ENCODE measurements at places on chromosomes 6 and 20.

DNA sequence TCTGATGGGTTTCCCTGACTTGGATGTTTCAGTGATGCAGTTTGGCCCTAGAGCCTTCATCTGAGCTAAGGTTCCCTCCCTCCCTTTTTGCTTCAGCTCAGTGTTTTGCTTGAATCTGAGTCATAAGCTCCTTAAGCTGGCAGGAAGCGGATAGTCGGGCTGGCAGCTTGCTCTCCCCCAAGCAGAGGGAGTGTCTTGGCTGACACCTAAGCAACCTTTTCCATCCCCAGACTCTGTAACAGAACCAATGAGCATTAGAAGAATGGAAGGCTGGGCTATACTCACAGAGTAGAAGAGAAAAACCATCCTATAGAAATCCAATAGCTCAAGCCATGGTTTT is 98.3 kb downstream of the HAO1 start:
- DNase-seq, result peak; percentile 70

GRCh38 chr6:130470766-130471165 is 104.9 kb downstream of the TMEM200A start:
- DNase-seq, result no peak

GRCh38 chr20:63955827-63956663 is at the start of gene UCKL1:
TSS of gene UCKL1 (minus strand) at chr20:63956416. CDS start at chr20:63956372, 44 bp downstream.
- DNase-seq, result no peak

DNA sequence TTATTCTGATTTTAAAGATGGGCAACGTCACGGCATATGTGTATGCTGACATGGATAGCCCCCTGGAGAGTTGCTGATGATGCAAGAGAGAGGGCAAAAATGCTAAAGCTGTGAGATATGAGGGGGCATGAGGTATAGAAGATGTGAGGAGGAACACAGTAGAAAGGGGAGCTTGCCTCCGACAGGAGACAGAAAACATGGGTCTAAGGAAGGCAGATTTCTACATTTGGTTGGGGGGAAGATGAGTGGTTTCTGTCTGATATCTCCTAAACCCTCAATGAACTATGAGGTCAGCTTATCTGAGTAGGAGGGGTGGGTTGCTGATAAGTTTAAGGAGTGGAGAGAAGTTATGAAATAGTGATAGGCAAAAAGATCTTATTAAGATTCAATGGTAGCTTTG is 6.0 kb downstream of the RNF24 start:
- DNase-seq, result no peak

- DNase-seq, result peak; percentile 97
Observed at GRCh38 chr6:225121-225721, 67.1 kb upstream of the DUSP22 start.

DNA sequence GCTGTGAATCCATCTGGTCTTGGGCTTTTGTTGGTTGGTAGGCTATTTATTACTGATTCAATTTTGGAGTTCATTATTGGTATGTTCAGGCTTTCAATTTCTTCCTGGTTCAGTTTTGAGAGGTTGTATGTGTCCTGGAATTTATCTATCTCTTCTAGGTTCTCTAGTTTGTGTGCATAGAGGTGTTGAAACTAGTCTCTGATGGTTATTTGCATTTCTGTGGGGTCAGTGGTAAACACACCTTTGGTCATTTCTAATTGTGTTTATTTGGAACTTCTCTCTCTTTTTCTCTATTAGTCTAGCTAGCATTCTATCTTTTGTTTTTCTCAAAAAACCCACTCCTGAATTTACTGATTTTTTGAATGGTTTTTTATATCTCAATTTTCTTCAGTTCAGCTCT is 70.1 kb upstream of the IRAK1BP1 start:
- DNase-seq, result no peak

DNA sequence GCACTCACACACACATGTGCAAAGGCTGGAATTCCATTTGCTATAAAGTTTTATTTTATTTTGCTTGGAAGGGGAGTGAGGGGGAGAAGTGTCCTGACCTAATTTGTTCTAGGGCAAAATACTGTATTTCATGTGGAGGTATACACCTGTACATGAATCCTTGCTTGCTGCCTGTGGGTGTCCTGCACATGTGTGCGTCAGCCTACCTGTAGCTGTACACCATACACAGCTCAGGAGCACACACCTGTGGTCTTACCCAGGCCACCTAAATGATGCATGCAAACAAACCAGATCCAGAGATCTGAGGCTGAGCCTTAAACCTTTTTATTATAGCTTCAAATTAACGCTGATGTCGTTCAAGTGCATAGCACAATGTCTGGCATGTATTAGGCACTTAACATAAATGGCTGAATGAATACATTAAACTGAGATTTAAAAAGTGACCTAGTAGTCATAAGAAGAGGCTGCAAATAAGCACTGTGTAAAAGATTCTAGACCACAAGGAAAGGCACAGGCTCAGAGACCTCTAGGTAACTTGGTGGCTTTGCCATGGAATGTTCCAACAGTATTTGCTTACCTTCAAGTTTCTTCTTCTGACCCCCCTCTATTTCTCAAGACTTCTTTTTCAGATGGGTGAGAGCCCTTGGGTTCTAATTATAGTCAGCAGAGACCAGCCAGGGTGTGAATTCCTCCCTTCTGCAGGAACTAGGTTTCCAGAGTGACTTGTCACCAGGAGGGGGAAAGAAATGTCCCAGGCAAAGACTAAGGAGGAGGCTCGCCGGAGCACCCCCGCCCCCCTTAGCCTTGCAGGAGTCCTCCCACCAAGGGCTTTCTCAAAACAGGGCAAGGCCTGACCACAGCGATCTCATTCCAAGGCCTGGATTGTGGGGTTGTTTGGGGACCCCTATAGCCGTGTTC is 13.4 kb downstream of the FOXC1 start:
- DNase-seq, result no peak

DNA sequence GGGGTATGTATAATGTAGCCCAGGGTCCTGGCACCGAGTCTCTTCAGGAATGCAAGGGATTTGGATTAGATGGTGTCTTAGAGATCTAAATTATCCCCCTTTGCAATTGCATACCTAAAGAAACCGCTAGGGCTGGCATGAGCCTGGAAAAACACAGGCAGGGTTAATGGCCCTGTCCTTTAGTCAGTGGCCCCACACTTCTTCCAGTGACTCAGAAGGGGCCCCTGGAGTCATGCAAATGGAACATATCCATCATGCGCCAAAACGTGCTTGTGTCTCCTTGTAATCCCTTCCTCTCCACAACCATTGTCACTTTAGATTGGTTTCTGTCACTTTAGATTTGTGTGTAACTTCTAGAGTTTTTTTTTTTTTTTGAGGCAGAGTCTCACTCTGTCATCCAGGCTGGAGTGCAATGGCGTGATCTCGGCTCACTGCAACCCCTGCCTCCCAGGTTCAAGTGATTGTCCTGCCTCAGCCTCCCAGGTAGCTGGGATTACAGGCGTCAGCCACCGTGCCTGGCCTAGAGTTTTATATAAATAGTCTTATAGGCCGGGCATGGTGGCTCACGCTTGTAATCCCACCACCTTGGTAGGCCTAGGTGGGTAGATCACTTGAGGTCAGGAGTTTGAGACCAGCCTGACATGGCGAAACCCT is 8.7 kb upstream of the MYBL2 start:
- DNase-seq, result no peak

- DNase-seq, result no peak
Observed at GRCh38 chr6:149166336-149166735, 151.2 kb upstream of the TAB2 start.

DNA sequence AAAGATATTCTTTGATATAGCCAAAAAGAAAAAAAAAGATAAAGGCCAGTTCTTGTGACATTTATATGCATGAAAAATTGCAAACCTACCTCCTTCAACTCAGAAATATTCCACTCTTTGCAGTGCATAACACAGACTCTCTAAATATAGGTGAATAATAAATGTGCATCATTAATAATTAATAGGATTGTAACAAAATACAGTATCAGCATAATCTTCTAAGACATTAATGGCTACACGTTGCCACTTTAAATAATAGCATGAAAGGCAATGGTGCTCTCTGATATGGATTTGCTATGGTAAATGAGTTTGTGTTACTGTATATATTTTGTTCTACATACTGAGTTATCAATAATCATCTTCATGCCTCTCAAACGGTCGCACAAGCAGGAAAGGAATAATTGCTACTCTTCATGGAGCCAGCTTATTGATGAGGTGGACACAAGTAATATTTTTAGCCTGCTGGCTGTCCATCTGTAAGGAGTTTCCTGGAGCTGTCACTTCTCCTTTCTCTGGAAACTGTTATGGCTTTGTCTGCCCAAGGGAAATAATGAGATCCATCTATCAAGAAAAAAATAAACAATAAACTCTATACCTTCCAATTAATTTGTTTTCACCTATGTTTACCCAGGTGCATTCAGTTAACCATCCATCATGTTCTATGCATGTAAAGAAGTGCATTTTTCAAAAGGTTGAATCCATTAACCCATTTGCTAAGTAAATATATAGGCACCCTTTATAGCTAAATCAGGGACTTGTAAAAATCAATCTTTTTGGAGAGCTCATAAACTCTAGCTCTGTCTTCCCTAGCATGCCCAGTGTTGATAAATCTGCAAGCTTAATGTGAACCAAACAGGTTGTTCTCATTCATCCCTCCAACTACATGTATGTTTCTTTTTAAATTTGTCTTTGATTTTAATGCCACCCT is 253.0 kb downstream of the NKAIN2 start:
- no peak for DNase-seq

GRCh38 chr6:34115403-34115795 is 30.5 kb downstream of the GRM4 start:
- no peak for DNase-seq

DNA sequence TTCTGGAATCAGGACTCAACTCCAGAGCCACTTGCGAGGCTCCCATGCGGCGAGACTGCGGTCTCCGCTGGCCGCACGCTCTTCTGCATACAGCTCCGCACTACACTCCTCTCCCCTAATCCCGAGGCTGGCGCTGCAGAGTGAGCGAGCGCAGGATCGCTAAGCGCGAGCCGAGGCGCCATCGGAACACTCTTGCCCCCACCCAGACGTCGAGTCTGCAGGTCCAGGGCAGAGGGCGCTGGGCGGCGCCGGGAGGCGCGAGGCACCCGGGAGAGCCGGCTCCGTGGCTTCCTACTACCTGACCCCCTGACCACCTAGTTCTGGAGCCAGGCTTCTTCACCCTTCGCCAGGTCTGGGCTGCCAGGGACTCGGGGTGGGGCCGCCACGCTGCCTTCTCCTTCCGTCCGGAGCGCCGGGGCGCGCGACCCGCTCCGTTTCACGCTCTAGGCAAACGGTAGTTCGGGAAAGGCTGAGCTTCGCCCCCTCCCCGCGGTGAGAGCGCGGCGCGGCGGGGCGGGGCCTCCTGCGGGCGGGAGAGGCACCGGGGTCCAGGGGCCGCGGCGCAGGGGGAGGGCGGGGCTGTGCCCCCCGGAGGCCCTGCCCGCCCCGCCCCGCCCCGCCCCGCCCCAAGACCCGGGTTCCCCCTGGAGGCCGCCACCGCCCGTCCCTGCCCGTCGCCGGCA is 5.4 kb upstream of the TUBB2A start:
- DNase-seq, result no peak

GRCh38 chr6:31631681-31632278 is 11.3 kb downstream of the PRRC2A start:
- DNase-seq, result no peak

DNA sequence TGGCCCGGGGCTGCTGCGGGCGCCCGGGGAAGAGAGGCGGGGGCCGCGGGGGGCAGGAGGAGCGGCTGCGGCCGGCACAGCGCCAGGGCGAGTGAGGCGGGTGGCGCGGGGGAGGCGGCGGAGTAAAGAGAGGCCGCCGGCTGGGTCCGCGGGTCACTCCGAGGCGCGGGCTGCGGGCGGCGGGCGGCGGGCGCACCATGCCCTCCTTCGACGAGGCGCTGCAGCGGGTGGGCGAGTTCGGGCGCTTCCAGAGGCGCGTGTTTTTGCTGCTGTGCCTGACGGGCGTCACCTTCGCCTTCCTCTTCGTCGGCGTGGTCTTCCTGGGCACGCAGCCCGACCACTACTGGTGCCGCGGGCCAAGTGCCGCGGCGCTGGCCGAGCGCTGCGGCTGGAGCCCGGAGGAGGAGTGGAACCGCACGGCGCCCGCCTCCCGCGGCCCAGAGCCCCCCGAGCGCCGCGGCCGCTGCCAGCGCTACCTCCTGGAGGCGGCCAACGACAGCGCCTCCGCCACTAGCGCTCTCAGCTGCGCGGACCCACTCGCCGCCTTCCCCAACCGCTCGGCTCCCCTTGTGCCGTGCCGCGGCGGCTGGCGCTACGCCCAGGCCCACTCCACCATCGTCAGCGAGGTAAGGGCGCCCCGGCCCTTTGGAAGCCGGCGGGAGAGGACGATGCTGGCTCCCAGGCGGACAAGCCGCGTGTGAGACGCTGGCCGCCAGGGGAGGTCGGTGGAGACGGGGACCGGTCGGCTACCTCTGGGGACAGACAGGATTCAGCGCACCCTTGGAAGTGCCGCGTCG is at the start of gene SLC22A3:
TSS of gene SLC22A3 (plus strand) at position 156 of the 797 bp plus-strand sequence. CDS start at position 198, 42 bp downstream.
- DNase-seq, result no peak

DNA sequence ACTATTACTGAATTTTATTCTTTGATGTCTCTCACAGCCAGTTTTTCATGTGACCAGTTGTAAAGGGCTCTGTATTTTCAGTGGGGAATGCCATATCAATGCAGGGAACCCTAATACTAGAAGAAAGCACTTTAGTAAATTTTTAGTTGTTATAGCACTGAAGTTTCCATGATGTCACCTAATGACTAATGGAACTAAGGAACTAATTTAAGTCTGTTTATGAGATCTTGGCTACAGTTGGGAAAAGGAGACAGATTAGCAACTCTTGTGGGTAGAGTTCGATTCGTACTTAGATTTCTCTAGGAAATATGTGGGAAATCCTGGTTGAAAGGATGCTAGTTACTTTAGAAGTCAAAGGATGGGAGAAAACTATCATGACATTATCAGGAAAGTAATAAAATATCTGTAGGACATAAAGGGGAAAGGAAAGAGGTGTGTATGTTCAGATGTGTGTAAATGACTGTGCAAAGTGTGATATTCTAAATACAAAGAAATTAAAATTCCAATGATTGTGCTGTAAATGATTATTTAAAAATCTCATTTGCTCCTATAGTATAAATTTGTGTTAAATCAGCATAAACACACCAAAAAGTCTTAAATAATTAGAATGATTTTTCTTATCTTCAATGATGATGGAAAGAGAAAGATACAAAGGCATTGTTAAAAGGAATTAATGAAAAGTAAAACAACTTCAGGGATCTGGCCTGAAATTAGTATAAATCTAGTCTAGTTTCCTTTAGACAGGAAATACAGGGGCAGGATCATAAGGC is 103.4 kb downstream of the LRRC1 start:
- DNase-seq, result no peak

- DNase-seq, result no peak
Observed at GRCh38 chr6:148304976-148305375, 37.7 kb upstream of the SASH1 start.

DNA sequence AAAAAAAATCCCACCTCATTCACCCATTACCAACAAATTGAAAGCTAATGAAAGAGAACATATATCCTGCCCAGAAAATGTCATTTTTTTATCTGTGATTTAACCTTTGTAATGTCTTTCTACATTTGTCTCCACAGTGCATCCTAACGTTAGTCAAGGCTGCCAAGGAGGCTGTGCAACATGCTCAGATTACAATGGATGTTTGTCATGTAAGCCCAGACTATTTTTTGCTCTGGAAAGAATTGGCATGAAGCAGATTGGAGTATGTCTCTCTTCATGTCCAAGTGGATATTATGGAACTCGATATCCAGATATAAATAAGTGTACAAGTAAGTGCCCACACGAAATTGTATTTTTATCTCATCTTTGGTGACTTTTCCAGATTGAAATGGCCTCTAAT is 30.0 kb downstream of the RSPO3 start:
- no peak for DNase-seq
